Neural progenitor cell (in vitro differentiated cells): ENCODE measurements at places on chromosomes 5 and 9.

GRCh38 chr5:143188083-143188482, 215.4 kb downstream of the NR3C1 start:
- H3K36me3 ChIP-seq: no peaks in the 10 kb centered on the region
- H3K27me3 ChIP-seq: no peaks in the 10 kb centered on the region
- H3K27ac ChIP-seq: no peak overlapping the region
- no peak for DNase-seq
- no peaks in the 10 kb centered on the region for H3K4me1 ChIP-seq

GRCh38 chr9:27433631-27434325, 90.3 kb upstream of the IFNK start:
- peaks cover 30% of the 10 kb centered on the region for H3K4me1 ChIP-seq
- no peaks in the 10 kb centered on the region for H3K36me3 ChIP-seq
- H3K27me3 ChIP-seq: no peaks in the 10 kb centered on the region
- no peak for DNase-seq
- H3K27ac ChIP-seq: no peak overlapping the region

DNA sequence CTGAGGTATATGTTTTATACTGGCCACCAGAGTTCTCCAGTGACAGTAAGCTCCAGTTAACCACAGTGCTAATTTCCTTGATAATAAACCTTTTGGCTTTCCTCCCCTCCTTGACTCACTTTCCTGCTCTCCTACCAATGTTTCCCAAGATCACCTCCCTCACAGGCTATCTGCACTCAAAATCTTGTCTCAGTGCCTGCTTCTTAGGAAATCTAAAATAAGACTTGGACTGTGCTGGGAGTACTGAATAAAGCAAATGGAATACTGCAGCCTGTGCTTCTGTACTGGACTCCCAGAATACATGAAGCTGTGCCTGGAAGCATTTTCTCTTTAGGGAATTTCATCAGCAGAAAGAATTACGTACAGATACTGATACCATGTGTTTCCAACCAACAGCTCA, 1.7 kb upstream of the DCP2 start:
- no peak for DNase-seq
- no peak overlapping the region for H3K27ac ChIP-seq
- H3K4me3 ChIP-seq: no peak overlapping the region

GRCh38 chr5:147857302-147858129, 21.0 kb upstream of the SCGB3A2 start:
- H3K4me1 ChIP-seq: peaks cover 8% of the 10 kb centered on the region
- H3K27me3 ChIP-seq: no peaks in the 10 kb centered on the region
- no peaks in the 10 kb centered on the region for H3K36me3 ChIP-seq
- H3K27ac ChIP-seq: no peak overlapping the region

- H3K27me3 ChIP-seq: no peaks in the 10 kb centered on the region
- no peaks in the 10 kb centered on the region for H3K36me3 ChIP-seq
- peaks cover 1% of the 10 kb centered on the region for H3K4me1 ChIP-seq
- no peak overlapping the region for H3K27ac ChIP-seq
- DNase-seq: no peak
These were observed 382.8 kb upstream of the ZNF608 start for GRCh38 chr5:125129151-125129806.

DNA sequence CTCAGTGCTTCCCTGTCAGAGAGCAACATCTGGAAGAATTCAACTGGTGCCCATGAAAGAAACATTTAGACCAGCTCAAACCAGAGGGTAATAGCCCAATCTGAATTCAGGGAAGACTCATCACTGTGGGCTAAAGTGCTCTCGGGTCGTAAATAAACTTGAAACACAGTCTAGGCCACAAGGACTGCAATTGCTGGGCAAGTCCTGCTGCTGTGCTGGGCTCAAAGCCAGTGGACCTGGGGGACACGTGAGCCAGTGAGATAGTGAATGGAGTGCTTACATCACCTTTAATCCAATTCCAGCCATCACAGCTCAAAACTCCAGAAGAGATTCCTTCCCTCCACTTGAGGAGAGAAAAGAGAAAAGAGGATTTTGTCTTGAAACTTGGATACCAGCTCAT, 78.1 kb upstream of the DAP start:
- H3K4me3 ChIP-seq: no peak overlapping the region
- no peak overlapping the region for H3K27ac ChIP-seq
- no peaks in the 10 kb centered on the region for H3K4me1 ChIP-seq
- no peaks in the 10 kb centered on the region for H3K36me3 ChIP-seq
- no peak for DNase-seq

- H3K4me3 ChIP-seq: no peak overlapping the region
- H3K4me1 ChIP-seq: peaks cover 58% of the 10 kb centered on the region
- no peak for DNase-seq
These were observed 52.9 kb downstream of the EHMT1 start for GRCh38 chr9:137671721-137672120.

DNA sequence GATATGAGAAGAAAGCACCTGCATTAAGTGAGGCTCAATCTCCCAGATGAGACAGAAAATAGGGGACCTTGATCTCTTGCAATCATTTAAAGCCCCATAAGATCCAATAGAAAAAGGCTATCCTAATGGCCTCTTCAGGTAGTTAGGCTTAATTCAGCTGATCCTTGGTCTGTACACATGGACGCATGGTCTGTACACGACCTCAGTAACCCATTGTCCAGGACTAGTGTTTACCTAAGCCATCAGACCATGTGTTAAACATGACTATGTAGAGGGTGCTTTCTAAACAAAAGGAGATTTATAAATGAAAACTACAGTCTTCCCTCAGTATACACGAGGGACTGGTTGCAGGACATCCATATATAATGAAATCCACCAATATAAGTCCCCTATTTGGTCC, 7.5 kb downstream of the MARCHF3 start:
- H3K27ac ChIP-seq: no peak overlapping the region
- no peak overlapping the region for H3K4me3 ChIP-seq
- no peak for DNase-seq
- H3K27me3 ChIP-seq: no peaks in the 10 kb centered on the region
- H3K4me1 ChIP-seq: no peaks in the 10 kb centered on the region

DNA sequence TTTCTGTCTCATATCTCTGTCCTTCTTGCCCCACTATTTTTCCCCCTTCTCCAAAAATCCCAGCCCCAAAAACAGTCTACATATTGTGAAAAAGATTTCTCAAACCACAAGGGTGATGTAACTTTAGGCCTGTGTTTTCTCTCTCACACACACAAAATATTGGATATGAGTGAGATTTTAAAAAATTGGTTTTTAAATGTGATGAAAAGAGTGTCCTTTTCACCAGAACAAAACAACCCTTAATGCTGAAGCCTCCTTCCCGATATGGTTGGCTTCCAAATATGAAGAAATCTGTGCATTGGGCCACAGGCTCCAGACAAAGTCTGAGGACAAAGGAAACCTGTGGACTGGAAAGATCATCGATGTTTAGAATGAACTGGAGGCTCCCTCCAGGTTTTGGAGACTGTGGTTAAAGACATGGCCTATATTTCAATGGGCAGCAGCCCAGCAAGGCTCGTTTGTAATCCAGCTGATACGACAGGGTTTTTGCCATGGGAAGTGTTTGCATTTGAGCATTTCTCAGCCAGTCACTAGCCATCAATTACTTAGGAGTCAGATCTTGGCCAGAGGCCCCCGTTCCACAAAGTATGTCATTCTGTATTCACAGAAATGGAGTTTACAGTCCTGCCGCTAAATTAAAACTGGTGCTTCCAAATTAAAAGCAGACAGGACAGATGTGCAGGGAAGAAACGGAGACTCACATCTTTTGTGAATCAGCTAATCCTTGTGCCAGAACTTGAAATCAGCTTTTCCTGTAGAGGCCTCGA, 546.3 kb downstream of the EBF1 start:
- no peak overlapping the region for H3K4me3 ChIP-seq
- no peaks in the 10 kb centered on the region for H3K36me3 ChIP-seq
- peaks cover 4% of the 10 kb centered on the region for H3K4me1 ChIP-seq
- DNase-seq: no peak
- no peak overlapping the region for H3K27ac ChIP-seq

DNA sequence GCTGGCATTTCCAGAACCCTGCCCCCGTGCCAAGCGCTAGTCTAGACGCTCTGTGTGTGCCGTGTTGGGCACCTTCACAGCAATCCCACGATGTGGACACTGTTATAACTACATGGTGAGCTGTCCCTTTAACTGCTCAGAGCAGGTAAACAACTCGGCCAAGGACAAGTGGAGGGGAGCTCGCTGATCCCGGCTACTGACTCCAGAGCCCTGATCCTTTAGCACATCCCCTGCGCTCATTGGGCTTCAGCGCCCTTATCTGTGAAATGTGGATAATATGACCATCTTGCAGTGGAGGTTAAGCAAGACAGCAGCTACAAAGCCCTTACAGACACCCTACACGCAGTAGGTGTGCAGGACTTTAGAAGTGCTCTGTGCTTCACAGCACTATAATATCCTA, 16.5 kb downstream of the ORM2 start:
- H3K27ac ChIP-seq: no peak overlapping the region
- no peak overlapping the region for H3K4me3 ChIP-seq
- H3K27me3 ChIP-seq: no peaks in the 10 kb centered on the region
- H3K36me3 ChIP-seq: no peaks in the 10 kb centered on the region

- DNase-seq: no peak
- H3K36me3 ChIP-seq: no peaks in the 10 kb centered on the region
- H3K4me1 ChIP-seq: no peaks in the 10 kb centered on the region
- no peak overlapping the region for H3K27ac ChIP-seq
- no peak overlapping the region for H3K4me3 ChIP-seq
These were observed 334.4 kb upstream of the ACTBL2 start for GRCh38 chr5:57817001-57817453.

DNA sequence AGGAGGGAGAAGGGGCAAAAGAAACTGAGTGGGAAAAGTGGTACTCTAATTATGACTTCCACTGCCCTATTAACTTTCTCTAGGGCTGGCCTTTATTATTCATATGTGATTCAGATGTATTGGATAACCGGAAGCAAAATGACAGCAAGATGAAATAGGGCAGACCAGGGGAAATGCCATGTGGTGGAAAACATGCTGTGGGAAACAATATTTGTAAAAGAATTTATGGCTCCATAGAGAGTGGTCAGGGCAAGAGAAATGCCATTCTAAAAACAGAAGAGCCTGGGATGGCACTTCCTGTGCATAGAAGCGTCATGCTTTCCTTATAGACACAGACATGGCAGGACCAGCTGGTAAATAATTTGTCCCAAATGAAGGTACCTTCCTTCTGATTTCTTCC, 67.7 kb downstream of the MEGF10 start:
- no peaks in the 10 kb centered on the region for H3K36me3 ChIP-seq
- H3K27me3 ChIP-seq: no peaks in the 10 kb centered on the region
- no peak for DNase-seq
- H3K27ac ChIP-seq: no peak overlapping the region
- H3K4me1 ChIP-seq: peaks cover 15% of the 10 kb centered on the region
- H3K4me3 ChIP-seq: no peak overlapping the region

DNA sequence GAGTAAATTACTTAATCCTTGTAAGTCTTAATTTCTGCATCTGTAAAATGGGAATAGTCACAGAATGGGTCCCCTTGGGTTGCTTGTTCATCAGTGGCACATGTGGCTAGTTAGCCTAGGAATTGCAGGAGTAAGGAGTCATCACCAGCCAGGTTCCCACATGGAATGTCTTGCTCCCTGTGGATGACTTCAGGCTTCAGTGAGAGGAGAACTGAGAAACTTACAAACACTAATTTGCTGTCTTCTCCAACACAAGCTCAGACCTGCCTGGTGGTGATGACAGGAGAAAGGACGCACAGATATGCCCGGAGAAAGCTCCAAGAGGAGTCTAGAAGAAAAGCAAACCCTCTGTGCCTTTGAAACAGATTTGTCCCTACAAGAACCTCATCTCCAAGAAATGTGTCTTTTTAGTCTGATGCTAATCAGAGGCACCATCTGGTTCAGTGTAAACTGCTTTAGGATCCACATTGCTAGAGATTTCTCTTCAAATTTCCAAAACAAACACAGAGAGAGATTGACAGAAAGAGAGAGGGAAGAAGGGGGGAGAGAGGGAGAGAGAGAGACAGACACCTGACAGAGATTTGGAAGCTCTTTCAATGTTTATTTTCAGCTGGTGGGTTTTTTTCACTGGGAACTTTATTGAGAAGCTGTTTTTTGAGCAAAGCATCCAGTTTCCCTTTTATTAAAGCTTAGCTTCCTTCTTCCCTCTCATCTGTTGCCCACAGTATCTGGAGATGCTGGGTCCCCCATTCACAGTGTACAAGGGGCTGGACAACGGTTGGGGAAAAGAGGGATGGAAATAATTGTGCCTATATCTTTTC, 128.3 kb downstream of the DOCK2 start:
- no peaks in the 10 kb centered on the region for H3K27me3 ChIP-seq
- H3K27ac ChIP-seq: no peak overlapping the region
- H3K4me3 ChIP-seq: no peak overlapping the region
- no peaks in the 10 kb centered on the region for H3K4me1 ChIP-seq
- no peak for DNase-seq

- H3K27ac ChIP-seq: no peak overlapping the region
- H3K4me3 ChIP-seq: peak overlapping the region; percentile 46
- DNase-seq: peak; percentile 78
- H3K4me1 ChIP-seq: peaks cover 14% of the 10 kb centered on the region
These were observed 9.4 kb upstream of the DELE1 start for GRCh38 chr5:141914199-141914743.

DNA sequence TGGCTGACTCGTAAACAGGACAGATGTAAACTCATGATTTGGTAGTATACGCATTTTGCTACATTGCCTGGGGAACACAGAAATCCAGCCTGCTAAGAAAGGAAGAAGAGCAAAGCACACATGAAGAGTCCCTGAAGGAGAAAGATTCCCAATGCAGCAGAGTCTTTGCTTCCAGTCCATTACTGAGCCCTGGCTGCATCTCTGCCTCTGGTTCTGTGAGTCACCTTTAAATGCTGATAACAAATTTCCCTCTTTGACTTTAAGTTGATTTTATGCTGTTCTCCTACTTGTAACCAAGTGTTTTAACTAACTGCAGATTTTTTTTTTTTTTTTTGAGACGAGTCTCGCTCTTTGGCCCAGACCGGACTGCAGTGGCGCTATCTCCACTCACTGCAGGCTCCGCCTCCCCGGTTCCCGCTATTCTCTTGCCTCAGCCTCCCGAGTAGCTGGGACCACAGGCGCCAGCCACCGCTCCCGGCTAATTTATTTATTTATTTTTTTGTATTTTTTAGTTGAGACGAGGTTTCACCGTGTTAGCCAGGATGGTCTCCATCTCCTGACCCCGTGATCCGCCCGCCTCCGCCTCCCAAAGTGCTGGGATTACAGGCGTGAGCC, 8.5 kb upstream of the PRXL2C start:
- no peaks in the 10 kb centered on the region for H3K4me1 ChIP-seq
- no peak overlapping the region for H3K4me3 ChIP-seq
- no peaks in the 10 kb centered on the region for H3K36me3 ChIP-seq
- DNase-seq: no peak
- H3K27ac ChIP-seq: no peak overlapping the region
- H3K27me3 ChIP-seq: no peaks in the 10 kb centered on the region
